Lung (tissue), 17 donors: ENCODE measurements at places on chromosomes 4 and X. TPM values are rescaled to one million over a fixed set of nuclear protein-coding genes. Genes with fewer than 3 reads are reported as not detected.

PABPC1L2B gene
- not detected for total RNA-seq

GRCh38 chrX:8627796-8628195 lies 104.1 kb downstream of the ANOS1 start:
- no peak for DNase-seq

GRCh38 chrX:675955-676295 lies 45.3 kb downstream of the SHOX start:
- no peak for DNase-seq

DNA sequence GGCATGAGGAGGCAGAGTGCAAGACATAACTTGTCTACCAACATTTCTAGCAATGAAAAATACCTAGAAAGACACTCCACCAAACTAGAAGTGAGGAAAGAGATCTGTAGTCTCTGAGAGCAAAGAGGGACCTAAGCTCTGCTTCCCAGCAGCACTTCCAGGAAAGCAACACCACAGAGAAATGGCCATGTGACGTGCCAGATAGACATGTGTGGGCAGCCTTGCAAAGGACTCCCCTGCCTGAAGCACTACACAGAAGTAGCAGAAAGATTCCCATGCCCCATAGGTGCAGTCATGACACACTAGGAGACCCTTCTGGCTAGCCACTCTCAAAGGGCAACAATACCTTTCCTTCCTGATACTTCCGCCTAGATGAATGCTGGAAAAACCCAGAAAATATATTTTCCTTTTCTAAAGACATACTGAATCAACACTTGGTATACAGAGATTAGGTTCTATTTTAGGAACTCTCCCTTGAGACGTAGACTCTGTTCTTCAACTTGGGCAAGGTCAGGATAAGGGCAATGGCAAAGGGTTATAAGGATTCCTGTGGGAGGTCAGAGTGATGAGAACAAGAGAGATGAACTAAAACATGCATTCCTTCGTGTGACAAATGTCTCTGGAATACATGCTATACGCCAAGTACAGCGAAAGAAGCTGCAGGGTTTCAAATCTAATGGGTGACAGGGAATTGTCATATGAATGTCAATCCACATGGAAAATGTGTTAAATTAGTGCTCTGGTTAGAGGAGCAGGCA lies 187.5 kb upstream of the ETNPPL start:
- no peak for DNase-seq

DNA sequence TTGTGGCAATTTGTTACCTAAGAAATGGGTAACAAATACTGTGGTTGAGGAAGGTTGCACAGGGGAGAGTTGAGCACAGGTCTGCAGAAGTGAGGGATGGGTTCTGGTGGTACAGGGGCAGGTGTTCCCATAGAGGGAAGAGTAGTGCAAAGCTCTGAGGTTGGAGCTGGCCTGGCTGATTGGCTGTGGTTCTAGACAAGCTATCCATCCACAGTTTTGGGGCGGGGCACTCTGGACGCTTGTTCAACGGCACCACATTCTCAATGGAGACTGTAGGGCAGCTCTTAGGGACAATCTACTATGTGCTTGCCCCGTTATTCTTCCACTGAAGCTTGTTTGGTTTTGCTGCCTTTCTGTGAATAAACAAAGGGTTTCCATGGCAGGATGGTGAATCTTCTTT lies 35.4 kb downstream of the NAT8L start:
- DNase-seq = no peak

- no peak for DNase-seq
These were observed 347.1 kb upstream of the GATB start for GRCh38 chr4:152107736-152108500.

BRS3 gene
- total RNA-seq = not detected
